ENCODE measurements at places on chromosomes 2 and 18. TPM values are rescaled to one million over a fixed set of nuclear protein-coding genes. Genes with fewer than 3 reads are reported as not detected.
A peak's percentile ranks its signal among the peaks of the same experiment; 100 is the strongest.

GRCh38 chr2:189557373-189557772 lies 23.2 kb downstream of the SLC40A1 start:
- no peak for DNase-seq
- no peaks in the 10 kb centered on the region for H3K36me3 ChIP-seq
- H3K4me1 ChIP-seq: no peaks in the 10 kb centered on the region
- H3K27me3 ChIP-seq: no peaks in the 10 kb centered on the region

- no peak overlapping the region for H3K4me3 ChIP-seq
Measured at GRCh38 chr2:207253666-207254345, 88.1 kb upstream of the KLF7 start.

- H3K4me3 ChIP-seq: no peak overlapping the region
- H3K36me3 ChIP-seq: no peaks in the 10 kb centered on the region
- no peak for DNase-seq
Measured at GRCh38 chr18:34117319-34117718, 107.4 kb downstream of the NOL4 start.

DNA sequence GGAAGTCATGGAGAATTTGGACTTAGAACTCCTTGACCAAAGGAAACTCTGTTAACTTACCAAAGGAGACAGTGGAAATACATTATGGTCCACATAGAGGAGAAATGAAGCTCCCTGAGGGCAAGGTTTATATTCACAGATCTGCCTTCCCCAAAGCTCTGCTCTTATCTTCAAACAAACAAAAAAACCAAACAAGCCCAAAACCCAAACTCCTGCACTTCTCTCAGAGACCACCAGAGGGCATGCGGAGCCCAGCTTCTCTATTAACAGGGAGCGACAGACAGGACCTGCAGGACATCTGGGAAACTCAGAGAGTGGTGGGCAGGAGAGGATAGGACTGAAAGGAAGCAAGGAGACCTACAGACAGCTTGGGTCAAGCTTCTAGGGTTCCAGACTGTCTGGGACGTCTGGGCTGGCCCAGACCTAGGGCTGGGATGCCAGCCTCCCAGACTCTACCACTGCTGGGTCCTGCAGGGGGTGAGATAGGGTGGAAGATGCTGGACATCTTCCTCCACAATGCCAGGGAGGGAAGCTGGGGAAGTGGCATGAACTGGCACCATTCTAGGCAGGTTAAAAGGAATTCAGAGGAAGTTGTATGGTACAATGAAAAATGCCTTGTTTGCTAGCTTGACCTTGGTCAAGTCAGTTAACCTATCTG lies 4.0 kb upstream of the WNT10A start:
- H3K4me1 ChIP-seq: peaks cover 70% of the 10 kb centered on the region
- no peaks in the 10 kb centered on the region for H3K36me3 ChIP-seq
- H3K27me3 ChIP-seq: no peaks in the 10 kb centered on the region
- no peak overlapping the region for H3K4me3 ChIP-seq
- no peak overlapping the region for H3K27ac ChIP-seq
- peak; percentile 87 for DNase-seq

The REG3G gene
- not detected for total RNA-seq

- H3K27me3 ChIP-seq: no peaks in the 10 kb centered on the region
- no peak for DNase-seq
- H3K4me3 ChIP-seq: no peak overlapping the region
- no peaks in the 10 kb centered on the region for H3K4me1 ChIP-seq
- peaks cover 21% of the 10 kb centered on the region for H3K36me3 ChIP-seq
Measured at GRCh38 chr18:46268671-46269070, 164.5 kb downstream of the HAUS1 start.

DNA sequence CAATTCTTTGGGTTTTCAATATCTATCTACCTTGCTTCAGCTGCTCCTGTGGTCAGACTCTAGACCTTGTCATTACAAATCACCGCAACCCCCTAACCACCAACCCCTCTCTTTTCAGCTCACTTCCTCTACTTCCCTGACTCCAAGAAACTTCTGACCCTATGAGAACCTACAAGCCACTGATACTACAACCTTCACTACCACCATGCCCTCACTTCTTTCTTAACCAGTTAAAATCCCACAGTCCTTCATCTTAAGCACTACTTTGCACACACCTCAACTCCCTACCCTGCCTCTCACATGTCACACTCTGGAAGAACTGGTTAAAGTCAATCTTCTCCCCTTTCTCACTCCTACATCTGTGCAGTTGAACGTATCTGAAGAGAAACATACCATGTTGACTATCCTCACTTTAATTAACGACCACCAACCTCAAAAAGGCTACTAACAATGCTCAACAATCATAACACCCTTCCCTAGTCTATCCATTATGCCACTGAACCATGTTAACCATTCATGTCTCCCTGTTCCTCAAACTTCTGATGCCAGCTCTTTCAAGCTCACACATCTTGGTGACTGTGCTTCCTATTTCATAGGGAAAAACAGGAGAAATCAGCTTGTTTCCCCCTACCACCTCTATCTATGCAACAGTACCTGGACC lies 12.6 kb downstream of the EIF2AK3 start:
- H3K27ac ChIP-seq: peak overlapping the region; percentile 61
- DNase-seq: peak; percentile 41
- H3K4me3 ChIP-seq: no peak overlapping the region

DNA sequence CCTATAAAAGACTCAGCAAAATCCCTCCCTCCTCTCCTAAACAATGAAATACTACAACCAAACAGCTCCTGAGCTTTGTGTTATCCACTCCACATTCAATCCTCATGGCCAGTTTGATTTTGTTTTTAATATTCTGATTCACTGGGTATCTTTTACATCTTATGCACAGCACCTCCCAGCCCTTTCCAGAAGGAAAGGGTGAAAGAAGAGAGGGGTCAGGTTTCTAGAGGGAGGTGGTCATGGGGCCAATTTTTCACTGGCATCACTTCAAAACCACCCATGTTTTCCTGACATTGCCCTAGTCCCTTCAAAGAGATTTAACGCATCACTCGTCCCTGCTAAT lies 315.6 kb downstream of the LPIN1 start:
- DNase-seq: no peak
- H3K27ac ChIP-seq: no peak overlapping the region
- H3K36me3 ChIP-seq: no peaks in the 10 kb centered on the region
- no peak overlapping the region for H3K4me3 ChIP-seq

GRCh38 chr18:60980422-60981005 lies 352.7 kb upstream of the CDH20 start:
- DNase-seq: no peak
- no peaks in the 10 kb centered on the region for H3K36me3 ChIP-seq
- H3K27ac ChIP-seq: no peak overlapping the region
- no peaks in the 10 kb centered on the region for H3K27me3 ChIP-seq
- H3K4me3 ChIP-seq: no peak overlapping the region

DNA sequence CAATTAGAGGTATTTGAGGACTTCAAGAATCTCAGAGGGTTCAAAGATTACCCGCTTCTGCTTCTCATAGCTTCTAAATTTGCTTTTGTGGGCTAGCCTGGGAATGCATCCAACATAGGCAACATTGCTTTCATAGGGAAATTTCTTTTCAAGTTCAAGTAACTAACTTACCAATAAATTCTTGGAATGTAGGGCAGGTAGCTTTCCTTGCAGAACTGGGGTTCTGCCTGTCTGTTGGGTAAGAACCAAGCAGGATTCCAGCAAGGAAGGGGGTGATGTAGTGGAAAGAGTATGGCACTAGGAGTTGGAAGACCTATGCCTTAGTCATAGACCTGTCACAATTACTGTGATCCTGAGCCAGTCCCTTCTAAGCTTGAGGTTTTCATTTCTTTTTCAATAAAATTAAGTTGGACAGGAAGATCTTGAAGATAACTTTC lies 164.1 kb downstream of the FHOD3 start:
- no peaks in the 10 kb centered on the region for H3K36me3 ChIP-seq
- H3K27ac ChIP-seq: no peak overlapping the region
- no peak overlapping the region for H3K4me3 ChIP-seq
- no peaks in the 10 kb centered on the region for H3K27me3 ChIP-seq
- DNase-seq: no peak
- H3K4me1 ChIP-seq: no peaks in the 10 kb centered on the region

DNA sequence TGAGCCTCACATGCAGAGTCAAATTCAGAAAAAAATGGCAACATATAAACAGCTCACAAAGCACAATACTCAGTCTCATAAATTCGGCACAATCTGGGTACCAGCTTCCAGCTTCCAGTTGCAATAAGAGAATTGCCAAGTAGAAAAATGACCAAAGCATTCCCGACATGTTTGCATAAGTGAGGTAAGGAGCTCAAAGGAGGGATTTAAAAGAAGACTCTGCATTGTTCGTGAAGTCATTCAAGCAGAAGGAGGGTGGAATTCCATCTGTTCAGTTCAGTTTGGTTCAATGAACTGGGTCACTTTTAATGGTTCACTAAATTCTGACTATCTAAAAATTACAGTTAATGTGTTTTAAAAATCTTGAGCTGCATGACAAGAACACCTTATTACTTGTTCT lies 106.7 kb upstream of the KLHL14 start:
- DNase-seq: no peak
- peak overlapping the region; percentile 67 for H3K27ac ChIP-seq
- H3K36me3 ChIP-seq: no peaks in the 10 kb centered on the region
- H3K4me1 ChIP-seq: peaks cover 74% of the 10 kb centered on the region

DNA sequence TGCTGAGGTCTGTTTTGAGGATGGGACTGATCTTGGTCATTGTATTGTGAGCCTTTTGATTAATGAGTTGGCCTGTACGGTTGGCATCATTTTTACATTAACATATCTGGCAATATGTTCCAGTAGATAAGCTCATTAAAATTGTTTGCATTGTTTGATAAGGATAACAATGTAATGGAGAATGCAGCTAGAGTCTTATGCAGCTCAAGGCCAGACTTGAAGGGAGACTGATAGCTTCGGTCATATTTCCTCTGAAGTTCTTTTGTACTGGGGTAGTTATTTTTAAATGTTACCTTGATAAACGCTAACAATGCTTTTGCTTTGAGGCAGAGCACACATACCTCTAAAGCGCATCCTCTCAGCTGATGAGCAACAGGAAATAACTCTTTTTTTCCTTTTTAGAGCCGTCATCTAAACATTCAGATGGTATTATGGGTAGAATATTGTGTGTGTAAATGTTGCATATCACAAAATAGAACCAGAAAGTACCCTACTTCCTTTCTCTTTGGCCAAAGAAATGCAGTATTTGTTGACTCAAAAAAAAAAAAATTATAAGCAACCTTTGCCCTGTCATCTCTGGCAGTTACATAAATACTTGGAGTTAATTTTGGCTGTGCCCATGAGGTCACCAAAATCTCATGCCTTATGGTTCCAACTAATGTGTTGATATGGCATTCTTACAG lies 1.3 kb downstream of the MAPRE2 start:
- H3K4me3 ChIP-seq: peak overlapping the region; percentile 99
- H3K27me3 ChIP-seq: no peaks in the 10 kb centered on the region
- peaks cover 82% of the 10 kb centered on the region for H3K4me1 ChIP-seq
- DNase-seq: peak; percentile 69
- H3K36me3 ChIP-seq: no peaks in the 10 kb centered on the region
- H3K27ac ChIP-seq: peak overlapping the region; percentile 95

The APCDD1 gene
- total RNA-seq: 0.46 TPM

The C2orf15 gene
- 1.0 TPM for total RNA-seq

- H3K4me1 ChIP-seq: peaks cover 50% of the 10 kb centered on the region
- peaks cover 67% of the 10 kb centered on the region for H3K27me3 ChIP-seq
- H3K36me3 ChIP-seq: no peaks in the 10 kb centered on the region
Measured at GRCh38 chr2:19349911-19350677, 8.3 kb downstream of the OSR1 start.

DNA sequence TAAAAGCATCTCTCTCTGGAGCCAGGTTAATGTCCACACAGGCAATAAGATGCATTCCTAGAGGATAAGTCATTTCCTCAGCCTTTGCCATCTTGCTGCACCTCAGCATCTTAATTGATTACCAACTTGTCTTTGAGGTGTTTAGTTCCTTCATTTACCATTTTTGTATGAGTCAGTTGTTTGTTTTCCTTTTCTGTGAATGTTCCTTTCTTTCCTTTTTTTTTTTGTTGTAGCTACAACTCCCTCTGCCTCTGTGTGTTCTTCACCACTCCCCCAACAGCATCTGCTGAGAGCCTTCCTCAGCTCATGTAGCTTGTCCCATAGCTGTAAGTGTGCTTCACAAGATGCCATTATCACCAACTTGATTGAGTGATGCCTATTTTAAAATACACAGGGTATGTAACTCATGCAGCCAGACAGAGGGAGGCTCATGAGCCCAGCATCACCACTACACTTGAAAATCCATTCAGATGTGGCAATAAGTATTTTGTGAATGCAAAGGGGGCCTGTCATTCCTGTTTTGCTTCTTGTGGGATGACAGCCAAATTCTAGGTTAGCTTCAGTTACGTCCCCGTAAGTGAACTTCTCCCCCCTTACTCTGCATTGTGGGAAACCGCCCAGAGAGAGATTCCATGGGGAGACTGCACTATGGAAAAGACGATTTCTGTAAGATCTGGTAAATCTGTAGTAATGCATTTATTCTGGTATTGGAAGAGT lies 315.9 kb upstream of the ZEB2 start:
- no peaks in the 10 kb centered on the region for H3K4me1 ChIP-seq
- no peak overlapping the region for H3K27ac ChIP-seq
- H3K4me3 ChIP-seq: no peak overlapping the region
- no peaks in the 10 kb centered on the region for H3K27me3 ChIP-seq

GRCh38 chr2:127718271-127718670 lies 17.0 kb downstream of the SFT2D3 start:
- no peak overlapping the region for H3K4me3 ChIP-seq
- no peaks in the 10 kb centered on the region for H3K27me3 ChIP-seq
- DNase-seq: no peak
- H3K36me3 ChIP-seq: peaks cover 12% of the 10 kb centered on the region
- no peaks in the 10 kb centered on the region for H3K4me1 ChIP-seq
- H3K27ac ChIP-seq: no peak overlapping the region

DNA sequence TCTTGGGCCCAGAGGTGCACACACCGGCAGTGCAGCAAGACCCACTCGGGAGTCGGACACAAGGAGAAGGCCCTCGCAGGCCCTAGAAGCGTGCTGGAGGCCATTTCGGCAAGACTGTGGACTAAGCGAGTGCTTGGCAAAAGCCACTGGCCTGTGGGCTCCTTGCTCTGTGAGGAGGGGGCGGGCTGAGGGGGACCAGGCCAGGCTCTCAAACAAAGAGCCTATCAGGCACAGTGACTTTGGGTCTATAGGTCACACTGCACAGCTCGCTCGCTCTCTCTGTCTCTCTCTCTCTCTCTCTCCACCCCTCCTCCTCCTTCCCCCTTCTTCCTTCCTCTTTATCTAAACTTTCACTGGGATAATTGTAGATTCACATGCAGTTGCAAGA lies 23.6 kb upstream of the ZCCHC2 start:
- H3K36me3 ChIP-seq: no peaks in the 10 kb centered on the region
- no peak for DNase-seq
- H3K27ac ChIP-seq: no peak overlapping the region
- no peaks in the 10 kb centered on the region for H3K27me3 ChIP-seq

The ALPI gene
- not detected for total RNA-seq

The IDH1 gene
- total RNA-seq: 41.4 TPM

Data from B cell (primary cell).